ENCODE measurements at places on chromosomes 5 and 9.

DNA sequence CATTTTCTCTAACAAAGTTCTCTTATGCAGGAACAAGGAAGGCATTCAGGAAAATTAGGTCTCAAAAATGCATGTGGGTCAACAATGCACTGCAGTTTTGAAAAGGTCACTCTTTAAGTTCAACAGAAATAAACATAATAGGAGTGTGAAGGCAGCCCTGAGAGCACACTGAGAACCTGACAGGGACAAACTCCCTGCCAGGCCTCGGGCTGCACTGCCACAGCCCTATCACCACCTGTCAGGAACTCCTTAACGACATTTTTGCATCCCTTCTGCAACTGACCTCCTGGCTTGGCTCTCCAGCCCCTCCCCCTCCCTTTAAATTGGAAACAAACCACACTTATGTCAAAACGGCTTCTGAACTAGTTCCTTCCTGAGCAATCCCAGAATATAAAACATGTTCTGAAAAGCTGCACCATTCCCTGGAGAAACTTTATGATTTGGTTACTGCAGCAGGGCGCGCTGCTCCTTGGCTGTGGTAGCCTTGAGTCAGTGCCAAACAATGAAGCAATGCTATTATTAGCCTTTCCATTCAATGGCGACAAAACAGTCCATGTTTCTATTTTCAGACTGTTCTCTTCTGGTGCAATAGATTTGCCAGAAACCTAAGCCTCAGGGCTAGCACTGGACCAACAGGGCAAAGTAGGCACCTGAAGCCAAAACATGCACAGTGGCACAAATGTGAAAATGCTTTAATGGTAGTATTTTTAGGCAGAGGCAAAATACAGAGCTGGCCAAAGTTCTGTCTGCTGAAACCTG, 160.1 kb upstream of the ZNF608 start:
- no peak for DNase-seq

DNA sequence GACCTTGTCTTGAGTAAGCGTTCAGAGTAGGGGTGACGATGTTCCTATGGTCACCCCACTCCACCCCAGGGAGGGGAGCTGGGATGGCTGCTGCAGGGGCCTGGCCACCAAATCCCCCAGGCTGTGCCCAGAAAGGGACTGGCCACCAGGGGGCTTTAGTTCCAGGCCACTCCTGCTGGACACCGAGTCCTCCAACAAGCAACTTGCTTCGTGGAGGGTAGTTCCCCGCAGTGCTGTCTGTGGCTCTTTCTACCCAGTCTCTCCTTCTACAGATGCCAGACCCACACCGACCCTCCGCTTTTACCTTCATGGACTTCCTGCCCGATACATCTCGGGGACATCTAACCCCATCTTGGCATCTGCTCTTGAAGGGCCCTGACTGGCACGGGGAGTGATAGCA, 35.7 kb upstream of the GABRP start:
- no peak for DNase-seq

DNA sequence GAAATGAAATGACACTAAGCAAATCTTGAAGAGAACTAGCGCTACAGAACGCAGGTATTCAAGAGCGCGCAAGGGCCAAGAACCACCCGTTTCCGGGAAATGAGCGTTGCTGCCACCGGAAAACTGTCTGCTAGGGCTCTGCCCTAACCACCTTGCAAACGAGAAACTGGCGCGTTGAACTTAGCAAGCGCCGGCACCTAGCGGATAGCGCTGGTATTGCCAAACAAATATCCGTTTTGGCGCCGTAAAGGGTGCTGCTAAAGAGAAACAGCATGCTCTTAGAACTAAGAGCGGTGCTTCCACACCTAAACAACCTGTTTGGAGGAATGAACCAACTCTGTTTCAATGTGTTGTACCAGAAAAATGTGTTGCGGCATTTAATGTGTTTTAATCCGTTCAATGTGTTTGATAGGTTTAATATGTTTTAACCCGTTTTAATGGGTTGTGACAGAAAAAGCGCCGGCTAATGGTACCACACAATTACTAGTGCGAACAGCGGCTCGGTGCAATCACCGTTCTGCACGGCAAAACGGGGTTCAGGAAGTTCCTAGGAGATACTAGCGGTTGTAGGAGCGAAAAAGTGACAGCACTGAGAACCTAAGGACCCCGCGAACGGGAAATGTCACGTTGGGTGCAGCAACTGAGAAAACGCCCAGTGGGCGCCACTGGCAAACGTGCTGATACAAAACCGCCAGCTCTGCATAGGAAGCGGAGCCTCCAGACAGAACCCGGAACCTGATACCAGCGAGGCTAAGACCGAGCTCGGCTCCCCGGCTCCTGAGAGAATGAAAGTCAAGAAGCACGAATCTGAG, at the start of gene ANXA2R:
Gene ANXA2R (minus strand): TSS at position 33 of the 812 bp plus-strand sequence. CDS start 273 bp downstream, outside the sequence.
- peak; percentile 89 for DNase-seq

DNA sequence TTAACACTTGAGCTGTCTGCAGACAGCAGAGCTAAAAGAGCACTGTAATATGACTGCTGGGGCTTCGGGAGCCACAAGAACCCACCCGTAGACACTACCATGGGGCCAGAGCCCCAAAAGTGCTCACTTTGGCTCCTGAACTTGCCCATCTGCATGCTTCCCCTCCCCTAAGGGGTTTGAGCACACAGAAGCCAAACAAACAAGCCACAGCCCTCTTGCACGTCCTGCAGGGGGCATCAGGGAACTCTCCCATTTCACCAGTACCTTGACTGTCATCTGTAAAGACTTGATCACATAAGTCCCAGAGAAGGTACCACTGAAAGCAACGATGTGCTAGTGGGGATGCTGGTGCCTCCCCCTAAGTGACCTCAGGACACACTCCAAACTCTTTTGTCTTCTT, 681.8 kb downstream of the SEMA5A start:
- DNase-seq: no peak

DNA sequence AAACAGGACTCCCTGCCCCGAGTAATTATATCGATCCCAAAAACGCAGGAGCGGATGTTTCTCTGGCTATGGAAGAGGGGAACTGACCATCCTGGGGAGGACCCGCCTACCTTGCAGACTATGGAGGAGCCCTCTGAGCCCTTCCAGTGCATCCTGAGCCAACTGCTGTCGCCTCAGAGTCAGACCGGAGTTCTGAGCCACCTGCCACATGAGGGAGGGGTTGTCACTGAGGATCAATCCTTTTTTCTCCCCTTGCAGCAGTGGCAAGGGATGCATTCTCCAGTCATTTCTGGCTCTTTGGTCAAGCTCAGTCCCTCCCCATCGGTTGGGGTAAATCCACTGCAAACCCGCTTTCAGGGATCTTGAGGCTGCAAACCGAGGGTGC, 709 bp downstream of the FANCG start:
- no peak for DNase-seq

GRCh38 chr5:15752663-15753285, 252.8 kb downstream of the FBXL7 start:
- DNase-seq: no peak

GRCh38 chr9:82777366-82777765, 285.6 kb downstream of the RASEF start:
- no peak for DNase-seq

- no peak for DNase-seq
Measured at GRCh38 chr5:43020399-43020746, 19.7 kb downstream of the ANXA2R start.

DNA sequence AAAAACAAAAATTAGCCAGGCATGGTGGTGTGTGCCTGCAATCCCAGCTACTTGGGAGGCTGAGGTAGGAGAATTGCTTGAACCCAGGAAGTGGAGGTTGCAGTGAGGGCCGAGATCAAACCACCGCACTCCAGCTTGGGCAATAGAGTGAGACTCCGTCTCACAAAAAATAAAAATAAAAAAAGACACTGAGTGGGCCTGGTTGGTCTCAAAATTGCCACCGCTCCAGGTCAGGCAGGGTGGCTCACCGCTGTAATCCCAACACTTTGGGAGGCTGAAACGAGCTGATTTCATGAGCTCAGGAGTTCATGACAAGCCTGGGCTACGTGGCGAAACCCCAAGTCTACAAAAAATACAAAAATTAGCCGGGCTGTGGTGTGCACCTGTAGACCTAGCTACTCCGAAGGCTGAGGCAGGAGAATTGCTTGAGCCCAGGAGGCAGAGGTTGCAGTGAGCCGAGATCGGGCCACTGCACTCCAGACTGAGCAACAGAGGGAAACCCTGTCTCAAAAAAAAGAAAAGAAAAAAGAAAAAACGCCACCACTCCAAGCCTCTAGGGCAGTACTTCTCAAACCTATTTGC, 1.8 kb downstream of the STK10 start:
- no peak for DNase-seq

DNA sequence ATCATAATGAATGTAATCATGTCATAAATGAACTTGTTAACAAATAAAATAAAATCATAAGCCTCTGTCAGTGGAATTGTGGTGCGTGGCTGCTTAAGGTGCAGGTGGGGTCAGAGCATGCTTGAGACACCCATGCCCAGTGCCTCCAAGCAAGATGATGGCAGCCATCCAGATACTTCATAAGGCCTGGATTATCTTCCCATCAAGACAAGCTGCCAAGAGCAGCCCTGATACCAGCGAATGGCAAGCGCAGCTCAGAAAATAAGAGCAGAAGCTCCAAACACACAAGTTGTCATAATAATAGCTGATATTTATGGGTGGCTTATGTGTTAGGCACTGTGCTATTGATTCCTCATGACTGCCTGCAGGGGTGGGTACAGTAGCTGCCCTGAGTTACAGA, 21.8 kb upstream of the LMX1B start:
- DNase-seq: no peak

DNA sequence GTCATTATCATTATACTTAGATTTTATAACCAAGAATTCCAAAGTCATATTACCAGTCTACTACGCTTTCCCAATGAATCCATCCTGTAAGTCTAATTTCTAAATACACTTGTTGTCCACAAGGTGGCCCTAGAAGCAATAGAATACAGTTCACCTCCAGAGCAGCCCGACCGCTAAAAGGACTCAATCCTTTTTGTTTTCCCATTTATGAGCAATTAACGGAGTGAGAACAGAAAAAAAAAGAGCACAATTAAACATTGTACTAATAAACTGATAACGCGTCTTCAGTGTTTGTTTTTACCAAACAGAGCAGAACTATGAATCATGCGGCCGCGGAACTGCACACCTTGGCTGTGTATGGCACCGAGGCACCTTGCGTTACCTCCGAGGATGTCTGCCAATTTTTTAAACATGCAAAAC, 160.7 kb upstream of the DAPK1 start:
- no peak for DNase-seq

DNA sequence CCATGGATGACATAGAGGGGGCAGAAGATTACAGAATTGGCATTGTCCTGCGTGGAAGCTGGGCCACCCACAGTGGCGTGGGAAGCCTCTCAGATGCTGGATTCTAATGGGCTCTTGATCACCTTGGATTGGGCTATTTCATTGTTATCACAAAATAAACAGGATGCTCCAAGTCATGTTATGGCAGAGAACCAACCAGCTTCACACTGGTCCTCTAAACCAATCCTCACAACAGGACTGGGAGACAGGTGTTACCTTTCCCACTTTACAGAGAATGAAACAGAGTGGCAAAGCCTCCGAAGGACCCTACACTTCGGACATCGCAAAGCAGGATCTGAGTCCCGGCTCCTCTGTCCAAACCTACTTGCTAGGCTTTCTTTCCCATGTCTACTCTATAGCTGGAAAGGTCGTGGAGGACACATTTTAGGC, 455 bp upstream of the SMIM3 start:
- DNase-seq: no peak

- DNase-seq: no peak
Measured at GRCh38 chr9:70639853-70640814, 225.7 kb upstream of the KLF9 start.

GRCh38 chr9:106334081-106334480, 528.9 kb upstream of the ZNF462 start:
- DNase-seq: no peak

- no peak for DNase-seq
Measured at GRCh38 chr9:6766606-6767005, 8.8 kb downstream of the KDM4C start.

DNA sequence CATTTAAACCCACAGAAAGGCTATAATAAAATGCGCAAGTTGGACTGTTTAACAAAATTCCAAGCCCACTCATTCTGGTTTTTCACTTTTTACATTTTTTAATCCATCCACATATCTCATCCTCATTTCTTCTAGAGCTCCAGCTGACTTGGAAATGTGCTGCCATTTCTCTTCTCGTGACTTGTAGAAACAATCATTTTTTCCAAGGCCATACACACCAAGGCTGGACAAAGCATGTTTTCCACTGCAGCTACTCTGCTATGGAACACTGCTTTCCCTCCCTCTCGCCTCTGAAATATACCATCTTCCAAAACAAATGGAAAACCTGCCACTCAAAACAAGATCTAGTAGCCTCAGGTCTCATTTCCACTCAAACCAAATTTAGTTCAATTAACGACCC, 141.1 kb downstream of the ESM1 start:
- DNase-seq: no peak

DNA sequence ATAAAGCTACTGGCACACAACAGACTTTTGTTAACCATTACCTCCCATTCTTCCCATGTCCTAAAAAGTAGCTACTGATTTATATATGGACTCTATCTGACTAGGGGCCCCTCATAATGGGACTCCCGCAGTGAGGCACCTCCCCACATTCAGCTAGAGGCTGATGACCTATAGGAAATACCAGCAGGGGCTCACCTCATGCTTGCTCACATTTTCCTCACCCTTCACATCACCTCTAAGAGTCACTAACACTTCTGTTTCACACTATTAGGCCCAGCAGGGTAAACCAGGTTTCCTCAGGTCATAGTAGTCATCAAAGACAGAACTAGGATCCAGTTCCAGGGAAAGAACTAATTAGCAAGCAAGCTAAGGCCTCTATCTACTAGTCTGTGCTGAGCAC, 60.7 kb downstream of the PRELID2 start:
- DNase-seq: no peak

DNA sequence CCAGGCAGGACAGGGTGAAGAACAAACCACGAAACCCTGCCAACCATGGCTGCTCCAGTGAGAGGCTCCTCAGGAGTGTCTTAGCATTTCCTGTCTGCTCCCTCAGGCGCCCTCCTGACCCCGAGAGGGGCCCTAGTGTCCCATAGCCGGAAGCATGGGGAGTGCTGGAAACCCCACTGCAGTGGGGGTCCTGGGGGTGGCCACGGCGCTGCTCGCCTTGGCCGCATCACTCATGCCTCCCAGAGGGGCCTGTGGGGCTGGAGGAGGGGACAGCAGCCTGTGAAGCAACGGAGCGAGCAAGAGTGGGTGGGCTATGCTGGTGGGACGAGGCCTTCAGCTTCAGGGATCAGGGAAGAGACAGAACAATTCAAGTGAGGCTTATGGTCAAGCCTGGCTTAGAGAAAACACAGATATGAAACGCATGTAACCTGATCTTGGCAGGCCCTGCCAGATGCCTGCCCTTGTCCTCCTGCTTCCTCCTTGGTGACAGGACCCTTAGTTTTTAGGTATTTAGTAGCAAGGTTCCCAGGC, 219.1 kb downstream of the FANCC start:
- DNase-seq: no peak

- no peak for DNase-seq
Measured at GRCh38 chr9:125707472-125707804, 430 bp upstream of the MAPKAP1 start.

- no peak for DNase-seq
Measured at GRCh38 chr5:163512526-163512925, 7.1 kb downstream of the MAT2B start.

All from activated CD4-positive, alpha-beta T cell treated with anti-CD3 and anti-CD28 coated beads for 24 hours (primary cell).